Nucleus accumbens (tissue), 56 donors: ENCODE measurements at places on chromosomes 4 and X.

DNA sequence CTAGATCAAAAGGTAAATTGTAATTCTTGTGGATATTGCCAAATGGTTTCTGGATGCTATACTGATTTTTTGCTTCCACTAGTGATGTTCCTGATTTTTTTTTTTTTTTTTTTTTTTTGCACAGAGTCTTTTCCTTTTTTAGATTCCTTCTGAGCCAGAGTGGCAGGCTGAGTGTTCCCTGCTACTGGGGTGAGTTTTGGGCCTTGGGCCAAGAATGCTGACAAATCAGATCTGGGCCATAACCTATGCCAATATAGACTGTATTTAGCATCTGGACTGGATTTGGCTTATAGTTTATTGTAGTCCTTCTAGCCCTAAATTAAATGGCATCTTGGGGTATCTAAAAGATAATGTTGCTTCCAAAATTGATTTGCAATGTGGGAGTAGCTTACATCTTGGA lies 52.8 kb downstream of the REPS2 start:
- DNase-seq: no peak

DNA sequence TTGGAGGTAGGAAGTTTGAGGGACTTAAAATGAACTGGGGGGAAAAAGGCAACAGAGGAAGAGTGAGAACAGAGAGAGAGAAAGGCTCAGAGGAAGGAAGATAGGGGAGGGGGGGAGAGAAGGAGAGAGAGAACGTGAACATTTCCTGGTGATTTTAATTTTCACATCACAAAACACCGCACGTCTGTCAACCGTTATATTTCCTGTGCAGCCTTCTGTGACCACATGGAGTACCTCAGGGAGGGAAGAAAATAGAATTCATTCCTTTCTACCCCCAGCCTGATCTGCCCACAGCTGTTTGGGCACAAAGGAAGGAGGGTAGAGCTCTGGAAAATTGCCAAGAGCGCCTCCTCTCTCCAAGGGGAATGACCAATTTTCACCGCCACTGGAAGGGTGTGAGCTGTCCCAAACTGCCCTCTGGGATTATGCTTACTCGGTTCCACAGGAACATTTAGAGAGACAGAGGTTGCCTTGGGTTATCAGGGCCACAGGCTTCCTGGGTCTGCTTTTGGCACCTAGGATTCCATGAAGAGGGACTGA lies 135.7 kb upstream of the MAMLD1 start:
- DNase-seq: no peak

- no peak for DNase-seq
Measured at GRCh38 chr4:156786713-156787112, 184.9 kb downstream of the PDGFC start.

- no peak for DNase-seq
Measured at GRCh38 chr4:27921231-27921630, 1060.6 kb downstream of the STIM2 start.

GRCh38 chr4:166957451-166957850 lies 276.8 kb downstream of the SPOCK3 start:
- no peak for DNase-seq

DNA sequence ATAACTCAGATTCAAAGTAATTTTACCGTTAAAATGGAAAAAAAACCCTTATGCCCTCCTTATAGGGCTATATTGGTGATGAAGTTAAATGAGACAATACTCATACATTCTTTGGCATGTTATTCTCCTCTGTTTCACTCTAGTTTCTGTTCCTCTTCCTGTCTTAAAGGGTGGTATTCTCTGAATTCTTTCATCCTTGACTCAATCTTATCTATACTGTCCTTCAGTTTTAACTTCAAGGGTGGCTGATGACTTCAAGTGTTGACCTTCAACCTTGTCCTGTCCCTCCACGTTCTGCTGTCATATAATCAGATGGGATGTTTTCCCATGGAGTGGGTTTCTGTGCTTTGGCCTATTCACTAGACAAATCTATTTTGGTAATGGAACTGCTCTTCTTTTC lies 44.0 kb downstream of the ZNF518B start:
- no peak for DNase-seq

DNA sequence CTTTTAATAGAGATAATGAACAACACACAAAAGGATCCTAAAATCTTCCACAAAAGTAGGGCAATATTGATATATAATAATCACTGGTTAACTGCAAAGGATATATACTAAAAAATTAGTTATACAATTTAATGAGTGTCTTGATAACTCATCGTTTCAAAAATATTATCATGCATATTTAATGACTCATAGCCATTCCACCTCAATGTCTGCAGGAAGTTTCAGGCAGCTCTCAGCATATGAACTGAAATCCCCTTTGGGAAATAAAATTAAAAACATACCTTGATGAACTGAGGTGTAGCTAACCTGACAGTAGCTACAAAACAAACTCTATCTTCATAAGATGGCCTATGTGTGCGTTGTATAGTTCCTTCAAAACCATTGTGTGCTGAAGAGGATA lies 62.9 kb downstream of the TMEM165 start:
- no peak for DNase-seq

DNA sequence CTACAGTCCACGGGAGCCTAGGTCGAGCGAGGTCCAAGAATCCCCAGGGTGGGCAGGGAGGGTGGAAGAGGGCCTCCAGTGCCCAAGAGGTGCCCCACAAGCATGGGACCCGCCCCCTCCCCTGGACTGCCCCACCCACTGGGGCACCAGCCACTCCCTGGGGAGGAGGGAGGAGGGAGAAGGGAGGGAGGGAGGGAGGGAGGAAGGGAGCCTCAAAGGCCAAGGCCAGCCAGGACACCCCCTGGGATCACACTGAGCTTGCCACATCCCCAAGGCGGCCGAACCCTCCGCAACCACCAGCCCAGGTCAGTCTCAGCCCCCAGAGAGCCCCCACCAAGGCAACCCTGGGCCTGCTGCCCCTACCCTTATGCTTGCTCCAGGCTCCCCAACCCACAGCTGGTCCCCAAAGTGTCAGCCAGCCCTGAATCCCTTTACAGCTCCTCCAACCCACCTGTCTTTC lies at the start of gene GATA1:
Gene GATA1, plus strand, starts transcription at position 250 of the 460 bp plus-strand sequence. CDS start 4,520 bp downstream, outside the sequence.
- no peak for DNase-seq

DNA sequence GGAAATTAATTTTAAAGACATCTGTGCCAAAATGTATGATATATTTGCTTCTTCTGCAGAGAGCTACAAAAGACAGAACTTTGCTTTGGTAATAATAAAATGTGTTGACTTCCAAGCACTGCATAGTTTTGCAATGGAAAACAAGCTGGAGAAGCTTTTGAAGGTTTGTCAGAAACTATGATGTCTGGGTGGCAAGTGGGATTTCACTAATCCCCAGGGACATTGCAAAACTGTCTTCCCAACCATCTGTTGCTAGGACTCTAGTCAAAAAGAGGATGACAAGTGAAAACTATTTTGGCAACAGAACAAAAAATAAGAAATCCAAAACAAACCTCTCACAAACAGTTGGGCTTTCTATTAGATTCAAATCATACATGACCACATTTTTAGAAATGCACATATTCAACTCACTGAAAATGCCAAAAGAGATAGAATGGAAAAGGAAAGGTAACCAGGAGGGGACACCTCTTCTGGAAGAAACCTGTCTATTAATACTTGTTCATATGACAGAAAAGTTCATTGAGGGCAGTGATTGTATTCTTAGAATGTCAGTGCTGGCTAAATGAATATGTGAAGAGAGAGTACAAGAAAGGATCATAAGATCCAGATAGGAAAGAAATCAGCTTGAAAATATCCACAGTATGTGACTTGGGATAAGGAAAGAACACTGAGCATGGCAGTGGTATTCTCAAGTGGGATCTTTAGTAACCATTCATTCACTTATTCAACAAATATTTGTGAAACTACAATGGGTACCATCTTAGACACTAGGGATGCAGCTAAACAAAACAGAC lies 228.0 kb downstream of the RASL11B start:
- no peak for DNase-seq

DNA sequence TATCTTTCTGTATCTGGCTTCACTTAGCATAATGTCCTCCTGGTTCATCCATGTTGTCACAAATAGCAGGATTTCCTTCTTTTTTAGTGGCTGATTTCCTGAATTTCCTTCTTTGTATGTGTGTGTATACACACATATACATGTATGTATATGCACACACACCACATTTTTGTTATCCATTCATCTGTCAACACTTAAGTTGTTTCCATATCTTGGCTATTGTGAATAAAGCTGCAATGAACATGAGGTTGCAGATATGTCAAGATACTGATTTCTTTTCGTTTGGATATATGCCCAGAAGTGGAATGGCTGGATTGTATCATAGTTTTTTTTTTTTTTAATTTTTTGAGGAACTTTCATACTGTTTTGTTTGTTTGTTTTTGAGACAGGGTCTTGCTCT lies 76.2 kb downstream of the WNK3 start:
- DNase-seq: no peak

DNA sequence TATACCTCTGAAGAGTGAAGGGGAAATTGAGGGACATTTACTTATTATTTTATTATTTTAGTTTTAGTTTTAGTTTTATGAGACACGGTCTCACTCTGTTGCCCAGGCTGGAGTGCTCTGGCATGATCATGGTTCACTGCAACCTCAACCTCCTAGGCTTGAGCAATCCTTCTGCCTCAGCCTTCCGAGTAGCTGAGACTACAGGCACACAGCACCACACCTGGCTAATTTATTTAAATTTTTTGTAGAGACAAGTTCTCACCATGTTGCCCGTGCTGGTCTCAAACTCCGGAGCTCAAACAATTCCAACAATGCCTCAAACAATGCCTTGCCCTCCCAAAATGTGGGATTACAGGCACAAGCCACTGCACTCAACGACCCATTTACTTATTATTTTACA lies 68.4 kb upstream of the BMP2K start:
- no peak for DNase-seq

- no peak for DNase-seq
Measured at GRCh38 chr4:186825069-186825468, 101.4 kb upstream of the FAT1 start.

GRCh38 chrX:54794795-54795194 lies 3.3 kb downstream of the ITIH6 start:
- no peak for DNase-seq

GRCh38 chrX:136063340-136064079 lies 78.3 kb downstream of the SLC9A6 start:
- no peak for DNase-seq

GRCh38 chrX:80816051-80816450 lies 6.4 kb upstream of the BRWD3 start:
- no peak for DNase-seq

DNA sequence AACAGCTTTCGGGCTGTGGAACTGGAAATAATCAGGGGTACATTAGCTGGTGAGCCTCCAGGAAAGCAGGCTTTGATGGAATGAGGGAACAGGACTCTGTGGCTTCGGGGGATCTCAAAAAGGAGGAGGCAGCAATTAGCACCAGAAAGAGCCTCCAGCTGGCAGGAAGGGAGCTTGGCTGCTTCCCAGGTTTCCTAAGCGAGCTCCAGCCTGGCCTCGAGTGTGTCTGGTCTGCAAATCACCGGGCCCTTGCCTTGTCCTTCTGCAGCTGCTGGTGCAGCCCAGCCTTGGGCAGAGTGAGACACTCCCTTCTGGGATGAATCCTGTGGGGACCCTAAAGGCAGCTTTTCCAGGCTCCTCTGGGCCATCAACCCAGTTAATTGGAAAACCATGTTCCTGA lies 10.7 kb upstream of the PDHA1 start:
- no peak for DNase-seq

DNA sequence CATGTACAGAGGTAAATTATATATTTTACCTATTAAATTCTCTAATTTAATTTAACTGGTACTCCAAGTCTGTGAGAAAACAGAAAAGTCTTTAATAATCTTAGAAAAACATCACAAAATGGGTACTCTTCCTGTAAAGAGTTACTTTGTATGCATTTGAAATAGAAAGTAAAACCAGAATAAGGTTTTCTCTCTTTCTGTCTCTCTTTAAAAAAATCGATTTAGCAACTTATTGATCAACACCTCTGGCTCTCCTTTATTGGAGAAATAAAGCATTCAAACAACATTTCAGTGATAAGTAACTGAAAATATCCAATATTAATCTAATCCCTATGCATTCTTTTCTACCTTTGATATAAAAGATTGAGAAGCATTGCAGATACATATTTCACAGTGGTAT lies 27.4 kb downstream of the ATOH1 start:
- DNase-seq: no peak

- DNase-seq: no peak
Measured at GRCh38 chrX:46898207-46898606, 14.0 kb upstream of the JADE3 start.

DNA sequence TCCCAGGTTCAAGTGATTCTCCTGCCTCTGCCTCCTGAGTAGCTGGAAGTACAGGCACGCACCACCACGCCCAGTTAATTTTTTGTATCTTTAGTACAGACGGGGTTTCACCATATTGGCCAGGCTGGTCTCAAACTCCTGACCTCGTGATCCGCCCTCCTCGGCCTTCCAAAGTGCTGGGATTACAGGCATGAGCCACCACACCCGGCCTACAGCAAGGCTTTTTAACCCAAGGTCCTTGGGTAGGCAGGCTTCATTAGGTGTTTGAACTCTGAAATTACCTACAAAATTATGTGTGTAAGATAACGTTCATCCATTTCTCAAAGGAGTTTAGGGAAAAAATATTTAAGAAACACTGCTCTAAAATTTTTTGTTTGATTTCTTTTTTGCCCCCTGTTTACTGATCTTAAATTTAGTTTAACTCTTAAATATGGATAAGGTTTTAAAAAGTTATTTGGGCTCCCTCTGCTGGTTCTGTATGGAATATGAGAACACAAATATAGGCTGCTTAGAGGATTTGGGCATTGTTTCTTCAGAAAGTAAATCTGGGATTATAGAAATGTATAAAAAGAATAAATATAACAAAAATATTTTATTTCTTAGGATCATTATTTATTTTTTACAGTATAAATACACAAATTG lies 92.8 kb downstream of the CBR4 start:
- no peak for DNase-seq

GRCh38 chr4:167119392-167119791 lies 114.9 kb downstream of the SPOCK3 start:
- DNase-seq: no peak

- no peak for DNase-seq
Measured at GRCh38 chrX:2596045-2596444, 95.0 kb upstream of the CD99 start.

DNA sequence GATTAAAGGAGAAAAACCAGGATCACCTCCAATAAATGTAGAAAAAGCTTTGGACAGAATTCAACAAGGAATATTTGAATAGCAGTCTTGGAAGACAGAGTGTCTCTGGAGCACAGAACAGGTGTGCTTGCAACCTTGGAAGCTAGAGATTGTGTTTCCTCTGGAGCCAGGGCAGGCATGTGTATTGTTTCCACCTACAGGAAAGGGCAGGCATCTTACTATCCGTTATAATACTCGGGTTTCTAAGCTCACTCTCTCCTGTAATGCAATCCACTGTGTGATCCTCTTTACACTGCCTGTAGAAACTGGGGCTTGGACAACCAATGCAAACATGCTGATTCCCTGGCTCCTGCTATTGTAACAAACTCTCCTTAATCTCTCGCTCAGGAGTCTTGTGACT lies 14.4 kb downstream of the CCDC110 start:
- DNase-seq: no peak

GRCh38 chrX:13239272-13239671 lies 80.6 kb downstream of the ATXN3L start:
- DNase-seq: no peak

DNA sequence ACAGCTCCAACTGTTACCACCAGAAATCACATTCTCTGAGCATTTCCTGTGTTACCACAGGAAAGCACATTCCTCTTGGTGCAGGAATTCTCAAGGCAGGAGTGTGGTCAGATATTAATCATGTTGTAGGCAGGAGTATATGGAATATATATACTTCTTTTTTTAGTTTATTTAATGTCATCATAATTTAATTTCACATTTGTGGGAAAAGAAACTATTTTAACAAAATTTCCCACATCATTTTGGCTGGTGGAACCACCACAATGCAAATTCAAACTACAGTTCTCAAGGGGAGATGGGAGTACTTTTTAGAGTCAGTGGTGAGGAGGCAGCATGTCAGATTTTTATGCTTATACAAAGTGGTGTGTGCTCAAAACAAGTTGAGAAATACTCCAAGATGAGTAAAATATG lies 139.0 kb downstream of the ATP10D start:
- DNase-seq: no peak
